ENCODE measurements at places on chromosomes 6 and 20.
A peak's percentile ranks its signal among the peaks of the same experiment; 100 is the strongest.

- peak; percentile 11 for DNase-seq
Measured at GRCh38 chr20:59042151-59042795, at the start of gene PRELID3B. Gene PRELID3B (minus strand): TSS chr20:59042786. CDS start chr20:59042730, 56 bp downstream.

- DNase-seq = no peak
Measured at GRCh38 chr20:40322941-40323340, 366.1 kb downstream of the MAFB start.

- peak; percentile 38 for DNase-seq
Measured at GRCh38 chr6:148831531-148831930, 84.7 kb downstream of the UST start.

- peak; percentile 23 for DNase-seq
Measured at GRCh38 chr20:13142143-13142542, 78.9 kb upstream of the ISM1 start.

DNA sequence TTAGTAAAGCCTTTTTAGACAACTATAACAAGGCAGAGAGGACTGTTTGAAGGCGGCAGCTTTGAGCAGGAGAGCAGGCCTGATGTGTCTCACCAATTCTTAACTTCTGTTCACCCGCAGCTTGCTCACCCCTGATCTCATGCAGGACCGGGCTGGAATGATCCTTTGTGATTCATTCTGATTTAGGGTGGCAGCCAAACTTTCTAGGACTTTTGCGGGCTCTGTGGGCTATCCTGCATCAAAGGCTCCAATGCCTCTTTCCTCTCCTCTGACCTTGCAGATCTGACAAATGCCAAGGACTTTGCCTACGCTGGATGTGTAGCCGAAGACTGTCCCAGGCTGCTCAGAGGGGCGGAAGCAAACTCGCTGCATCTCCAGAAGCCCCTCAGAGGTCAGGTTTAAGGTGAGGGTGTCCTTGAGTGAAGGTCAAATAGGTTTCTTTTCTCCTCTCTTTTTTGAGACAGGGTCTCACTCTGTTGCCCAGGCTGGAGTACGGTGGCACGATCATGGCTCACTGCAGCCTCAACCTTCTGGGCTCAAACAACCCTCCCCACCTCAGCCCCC, 72.3 kb downstream of the VEGFA start:
- DNase-seq = peak; percentile 24

DNA sequence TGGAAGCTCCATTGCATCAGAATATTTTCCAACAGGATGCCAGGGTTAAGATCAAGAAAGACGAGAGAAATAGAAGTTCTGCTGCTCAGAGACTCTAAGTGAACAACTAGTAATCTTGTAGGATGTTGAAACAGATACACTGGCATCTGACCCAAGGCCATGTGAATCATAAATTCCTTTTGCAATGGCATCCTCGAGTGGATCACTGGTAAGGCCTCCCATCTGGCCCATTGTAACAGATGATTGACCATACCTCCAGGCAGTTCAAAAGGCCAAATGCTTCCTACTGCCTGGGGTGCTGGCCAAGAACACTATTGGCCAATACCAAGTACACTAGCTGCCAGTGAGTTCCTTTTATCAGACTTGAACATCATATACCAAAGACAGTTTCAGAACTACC, 9.9 kb upstream of the SLC17A3 start:
- peak; percentile 99 for DNase-seq

- no peak for DNase-seq
Measured at GRCh38 chr6:55046869-55047422, 127.4 kb upstream of the HCRTR2 start.

- DNase-seq = no peak
Measured at GRCh38 chr6:139602577-139602976, 228.1 kb upstream of the CITED2 start.

GRCh38 chr6:32189069-32189741, 797 bp downstream of the PBX2 start:
- DNase-seq = no peak

- DNase-seq = no peak
Measured at GRCh38 chr6:86152546-86152945, 509.9 kb upstream of the SYNCRIP start.

- no peak for DNase-seq
Measured at GRCh38 chr6:73728548-73729205, 32.7 kb downstream of the CD109 start.

- DNase-seq = no peak
Measured at GRCh38 chr20:10939331-10939941, 265.6 kb upstream of the JAG1 start.

- no peak for DNase-seq
Measured at GRCh38 chr6:113881478-113881980, 24.4 kb downstream of the MARCKS start.

GRCh38 chr6:137044366-137045221, at the start of gene IL20RA:
Gene IL20RA (minus strand): TSS chr6:137044965. CDS start chr6:137044728, 237 bp downstream.
- DNase-seq = no peak

GRCh38 chr6:159107451-159108260, 61.5 kb upstream of the FNDC1 start:
- DNase-seq = no peak

GRCh38 chr6:107653861-107654394, 164.0 kb downstream of the SOBP start:
- no peak for DNase-seq

DNA sequence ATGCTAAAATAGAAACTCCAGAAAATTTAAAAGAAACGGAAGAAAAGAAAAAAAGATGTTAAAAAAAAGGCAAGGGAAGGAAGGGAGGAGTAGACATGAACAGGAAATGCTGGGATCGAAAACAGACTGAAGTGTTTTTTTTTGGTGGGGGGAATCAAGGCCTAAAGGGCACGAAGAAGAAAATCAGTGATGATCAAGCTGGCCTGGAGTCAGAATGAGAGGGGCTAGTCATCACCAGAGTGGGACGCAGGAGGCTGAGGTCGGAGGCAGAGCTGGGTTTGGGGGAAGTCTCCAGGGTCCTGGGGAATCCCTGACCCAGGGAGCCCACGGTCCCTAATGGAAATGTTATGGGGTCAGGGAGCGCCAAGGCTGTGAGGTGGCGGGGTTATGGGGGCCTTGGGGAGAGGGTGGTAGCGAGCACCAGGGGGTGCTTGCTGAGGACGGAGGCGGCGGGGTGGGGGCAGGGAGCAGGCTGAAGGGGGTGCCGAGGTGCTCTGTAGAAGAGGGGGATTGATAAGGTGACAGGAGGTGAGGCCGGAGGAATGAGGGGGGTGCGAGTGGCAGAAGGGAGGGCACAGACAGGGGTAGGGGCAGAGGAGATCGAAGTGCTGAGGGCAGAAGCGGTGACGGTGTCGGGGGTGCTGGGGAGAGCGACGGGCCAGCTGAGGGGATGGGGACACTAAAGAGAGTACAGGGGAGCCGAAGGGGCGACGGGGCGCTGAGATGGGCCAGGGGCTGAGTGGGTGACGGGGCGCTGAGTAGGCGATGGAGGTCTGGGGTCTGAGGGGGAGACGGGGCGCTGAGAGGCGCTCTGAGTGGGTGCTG, 684 bp downstream of the ZNFX1 start:
- DNase-seq = no peak

DNA sequence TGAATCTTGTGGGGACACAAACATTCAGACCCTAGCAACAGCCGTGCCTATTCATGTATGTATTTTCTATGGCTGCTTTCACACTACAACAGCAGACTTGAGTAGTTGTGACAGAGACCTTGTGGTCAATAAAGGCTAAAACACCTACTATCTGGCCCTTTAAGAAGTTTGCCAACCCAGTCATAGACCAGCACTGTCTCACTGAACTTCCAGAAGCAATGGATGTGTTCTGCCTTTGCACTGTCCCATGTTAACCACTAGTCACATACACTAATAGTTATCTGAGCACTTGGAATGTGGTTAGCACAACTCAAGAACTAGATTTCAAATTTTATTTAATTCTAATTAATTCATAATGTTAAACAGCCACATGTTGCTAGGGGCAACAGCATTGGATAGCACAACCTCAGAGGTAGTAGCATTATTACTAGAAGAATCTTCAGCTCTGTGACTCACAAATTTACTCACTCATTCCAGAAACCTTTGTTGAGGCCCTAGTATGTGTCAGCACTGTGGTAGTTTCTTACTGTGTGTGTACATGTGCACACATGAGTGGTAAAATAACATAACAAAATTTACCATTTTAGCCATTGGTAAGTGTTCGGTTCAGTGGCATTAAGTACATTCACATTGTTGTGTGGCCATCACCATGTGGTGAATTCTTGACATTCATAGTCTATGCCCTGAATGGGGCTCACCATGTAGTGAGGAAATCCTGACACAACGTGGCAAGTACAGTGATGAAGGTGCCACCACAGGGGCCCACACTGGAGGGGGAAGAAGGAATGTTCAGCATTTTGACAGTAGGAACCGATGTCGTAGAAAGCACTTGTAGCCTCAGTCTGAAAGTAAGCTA, 107.3 kb downstream of the CEP57L1 start:
- no peak for DNase-seq

DNA sequence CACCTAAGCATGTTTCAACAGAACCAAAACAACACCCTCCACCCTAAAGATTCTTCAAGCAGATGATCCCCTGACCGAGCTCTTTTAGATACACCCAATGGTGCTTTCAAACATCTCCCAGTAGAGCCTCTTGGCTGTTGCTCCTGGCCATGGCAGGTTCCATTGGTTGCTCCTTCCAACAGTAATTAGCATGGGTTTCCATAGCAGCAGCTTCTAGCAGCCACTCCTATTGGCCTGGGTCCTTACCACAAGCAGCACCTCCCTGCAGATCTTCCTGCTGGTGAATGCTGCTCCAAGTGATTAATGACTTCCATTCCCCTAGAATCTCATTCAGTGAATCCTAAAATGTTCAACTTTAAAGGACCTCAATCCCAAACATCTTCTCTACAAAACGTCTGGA, 13.9 kb downstream of the CCN2 start:
- DNase-seq = no peak

DNA sequence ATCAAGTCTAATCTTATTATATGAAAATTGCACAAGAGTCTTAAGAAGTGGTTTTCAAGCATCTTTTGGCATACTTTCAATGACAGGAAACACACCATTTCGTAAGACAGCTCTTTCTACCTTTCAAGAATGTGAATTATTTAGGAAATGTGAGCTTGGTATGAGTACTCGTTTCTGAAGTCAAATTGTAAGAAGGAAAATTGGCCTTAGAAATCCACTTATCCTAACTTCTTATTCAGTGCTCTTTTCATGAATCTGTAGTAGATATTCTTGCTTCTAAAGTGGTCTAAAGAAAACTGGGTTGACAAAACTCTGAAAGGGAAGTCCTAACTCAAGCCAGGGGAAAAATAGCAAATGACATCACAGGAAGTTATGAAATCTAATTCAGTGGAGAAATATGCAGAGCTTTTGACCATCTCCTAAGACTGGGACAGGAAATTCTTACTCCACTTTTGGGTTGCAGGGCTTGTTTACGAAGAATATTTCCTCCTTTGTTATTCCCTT, 38.5 kb upstream of the OGFRL1 start:
- peak; percentile 91 for DNase-seq
